ENCODE measurements at places on chromosomes 11 and 22.

GRCh38 chr11:131460931-131461330, 90.5 kb downstream of the NTM start:
- no peak for DNase-seq

DNA sequence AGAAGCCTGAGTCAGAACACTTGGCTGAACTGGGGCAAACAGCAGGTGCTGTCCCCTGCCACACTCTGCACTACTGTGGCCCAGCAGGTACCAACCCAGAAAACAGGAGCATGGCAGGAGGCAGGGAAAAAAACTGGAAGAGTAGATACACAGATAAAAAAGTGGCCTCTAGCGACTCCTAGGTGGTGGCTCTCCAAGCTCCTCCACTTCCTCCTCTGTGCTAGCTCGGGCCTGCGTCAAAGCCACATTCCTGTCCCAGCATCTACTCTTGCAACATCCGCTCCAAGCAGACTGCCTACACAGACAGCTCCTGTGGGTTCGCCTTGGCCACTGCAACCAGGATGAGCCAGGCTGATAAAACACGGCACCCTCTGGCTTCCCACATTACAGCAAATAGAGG, 6.9 kb downstream of the OR8B12 start:
- DNase-seq, result no peak

- no peak for DNase-seq
Measured at GRCh38 chr11:109112261-109112660, 309.7 kb upstream of the C11orf87 start.

DNA sequence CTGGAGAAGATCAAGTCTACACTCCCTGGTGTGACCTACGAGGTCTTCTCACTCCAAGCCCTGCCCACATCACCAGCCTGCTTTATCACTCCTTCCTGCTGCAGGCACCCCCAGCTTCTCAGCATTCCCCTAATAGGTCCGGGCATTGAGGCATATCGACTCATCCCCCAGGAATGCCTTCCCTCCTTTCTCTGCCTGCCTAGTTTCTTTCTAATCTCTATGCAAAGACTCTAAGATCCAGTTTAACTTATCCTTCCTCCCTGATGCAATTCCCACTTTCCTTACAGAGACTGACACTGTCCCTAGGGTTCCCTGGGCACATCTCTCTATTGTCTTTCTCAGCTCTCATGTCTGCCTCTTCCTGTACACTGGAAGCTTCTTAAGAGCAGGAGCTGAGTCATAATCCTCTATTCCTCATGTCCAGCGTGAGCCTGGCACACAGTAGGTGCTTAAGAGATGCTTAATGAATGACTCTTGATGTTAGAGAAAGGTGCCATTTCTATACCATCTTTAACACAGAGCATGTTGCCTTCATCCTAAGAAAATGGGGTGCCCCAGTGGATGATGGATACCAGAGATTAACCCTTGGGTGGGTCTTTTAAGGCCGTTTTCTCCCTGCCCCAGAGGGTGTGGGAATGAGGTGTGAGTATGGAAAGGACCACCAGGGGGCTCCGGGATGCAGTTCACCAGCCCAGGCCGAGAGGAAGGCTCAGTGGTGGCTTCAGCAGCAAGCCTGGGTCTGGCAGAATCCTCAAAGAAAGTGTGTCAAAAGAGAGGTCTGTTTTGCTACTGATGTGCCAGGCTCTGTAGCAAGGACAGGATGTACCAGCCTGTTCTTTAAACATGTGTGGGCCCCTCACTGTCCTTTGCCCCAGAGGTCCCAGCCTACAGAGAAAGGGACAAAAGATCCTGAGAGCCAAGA, 34.7 kb downstream of the PARVA start:
- no peak for DNase-seq

DNA sequence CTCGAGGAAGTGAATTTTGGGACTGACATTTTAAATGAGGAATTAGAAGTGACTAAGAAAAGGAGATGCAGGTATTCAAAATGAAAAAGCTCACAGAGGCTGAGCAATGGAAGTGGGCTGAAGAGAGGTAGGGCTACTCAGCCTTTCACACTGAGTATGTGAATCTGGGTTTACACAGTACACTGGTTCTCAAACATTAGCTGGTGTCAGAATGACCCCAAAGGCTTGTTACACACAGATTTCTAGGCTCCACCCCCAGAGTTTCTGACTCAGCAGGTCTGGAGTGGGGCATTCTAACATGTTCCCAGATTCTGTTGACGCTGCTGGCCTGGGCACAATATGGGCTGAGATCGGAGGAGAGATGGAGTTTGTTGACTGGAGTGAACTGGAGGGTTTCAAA, 32.8 kb downstream of the CADM1 start:
- no peak for DNase-seq

GRCh38 chr22:47236161-47236560, 473.7 kb downstream of the TBC1D22A start:
- no peak for DNase-seq

- DNase-seq, result no peak
Measured at GRCh38 chr11:64518928-64519327, 72.1 kb upstream of the SLC22A12 start.

DNA sequence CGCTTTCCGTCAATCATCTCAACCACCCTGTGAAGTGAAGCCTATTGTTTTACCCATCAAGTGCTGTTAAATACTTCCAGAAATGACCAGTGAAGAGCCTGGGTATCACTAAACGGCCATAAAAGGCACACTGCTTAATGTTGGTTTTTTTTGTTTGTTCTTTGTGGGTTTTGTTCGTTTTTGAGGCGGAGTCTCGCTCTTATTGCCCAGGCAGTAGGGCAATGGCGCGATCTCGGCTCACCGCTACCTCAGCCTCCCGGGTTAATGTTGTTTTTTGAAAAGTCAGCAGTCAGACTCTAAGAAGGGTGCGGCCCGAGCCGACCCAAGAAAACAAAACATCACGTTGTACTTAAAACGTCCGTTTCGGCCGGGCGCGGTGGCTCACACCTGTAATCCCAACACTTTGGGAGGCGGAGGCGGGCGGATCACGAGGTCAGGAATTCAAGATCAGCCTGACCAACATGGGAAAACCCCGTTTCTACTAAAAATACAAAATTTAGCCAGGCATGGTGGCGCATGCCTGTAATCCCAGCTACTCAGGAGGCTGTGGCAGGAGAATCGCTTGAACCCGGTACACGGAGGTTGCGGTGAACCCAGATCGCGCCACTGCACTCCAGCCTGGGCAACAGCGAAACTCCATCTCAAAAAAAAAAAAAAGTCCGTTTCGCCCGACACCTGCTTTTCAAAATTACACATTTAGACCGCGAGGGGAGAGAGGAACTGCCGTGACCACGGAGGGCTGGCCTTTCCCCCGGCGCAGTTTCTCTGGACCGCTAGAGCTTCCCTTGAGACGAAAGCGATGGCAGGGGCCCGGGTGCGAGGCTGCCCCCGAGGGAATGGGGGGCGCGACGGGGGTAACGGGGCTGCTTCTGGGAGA, 714 bp downstream of the CD59 start:
- peak; percentile 22 for DNase-seq

GRCh38 chr22:36552289-36552688, 23.3 kb upstream of the EIF3D start:
- DNase-seq, result no peak

- DNase-seq, result no peak
Measured at GRCh38 chr22:41952713-41953112, 763 bp downstream of the SMIM45 start.

GRCh38 chr22:19707347-19708290, 6.7 kb upstream of the SEPTIN5 start:
- no peak for DNase-seq

DNA sequence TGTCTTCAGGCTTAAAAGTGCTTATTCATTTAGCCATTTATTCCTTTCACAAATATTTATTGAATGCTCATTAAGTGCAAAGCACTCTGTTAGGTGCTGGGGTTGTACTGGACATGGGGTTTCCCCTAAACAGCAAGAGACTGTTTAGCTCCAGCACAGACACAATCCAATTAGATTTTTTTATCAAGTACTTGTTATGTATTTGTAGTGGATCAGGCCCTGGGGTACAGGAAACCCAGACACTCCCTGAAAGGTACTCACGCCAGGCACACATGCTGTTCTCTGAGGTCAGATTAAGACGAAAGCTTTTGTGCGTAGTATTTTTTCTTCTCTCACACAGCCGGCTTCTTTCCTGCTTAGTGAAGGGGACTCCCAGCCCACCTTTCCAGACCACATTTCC, 218.1 kb upstream of the PLET1 start:
- DNase-seq, result no peak

- DNase-seq, result no peak
Measured at GRCh38 chr11:11915625-11916024, 73.9 kb downstream of the USP47 start.

GRCh38 chr22:22858559-22858937, 29.1 kb upstream of the IGLL5 start:
- no peak for DNase-seq

DNA sequence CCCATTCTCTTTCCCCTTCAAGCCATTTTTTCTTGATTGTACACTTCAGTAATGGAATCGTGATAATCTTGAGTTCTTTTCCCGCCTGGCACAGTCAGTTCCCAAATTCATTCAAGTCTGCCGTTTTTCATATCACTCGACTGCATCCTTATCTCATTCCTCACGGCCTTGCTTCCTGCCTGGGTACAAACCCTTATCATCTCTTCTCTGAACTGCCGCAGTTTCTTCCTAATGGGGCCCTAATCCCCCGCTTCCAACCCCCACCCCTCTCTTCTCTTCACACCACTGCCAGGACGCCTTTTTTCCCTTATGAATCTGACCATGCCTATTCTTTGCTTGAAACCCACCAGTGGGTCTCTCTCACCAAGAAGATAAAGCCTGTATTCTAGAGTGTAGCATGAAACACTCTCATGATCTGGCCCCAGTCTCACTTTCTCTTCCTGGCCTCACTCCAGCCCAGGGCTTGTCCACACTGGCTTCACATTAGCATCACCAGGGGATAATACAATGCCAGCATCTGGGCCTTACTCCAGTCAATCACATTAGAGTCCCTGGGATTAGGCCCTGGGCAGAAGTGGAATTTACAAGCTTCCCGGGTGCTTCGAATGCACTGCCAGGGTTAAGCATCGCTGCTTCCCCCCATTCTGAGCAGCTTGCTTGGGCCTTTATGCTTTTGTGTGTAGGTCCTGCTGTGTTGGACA, 102.1 kb downstream of the FBXO7 start:
- no peak for DNase-seq

GRCh38 chr22:44357296-44357965, 44.7 kb upstream of the SHISAL1 start:
- DNase-seq, result no peak

DNA sequence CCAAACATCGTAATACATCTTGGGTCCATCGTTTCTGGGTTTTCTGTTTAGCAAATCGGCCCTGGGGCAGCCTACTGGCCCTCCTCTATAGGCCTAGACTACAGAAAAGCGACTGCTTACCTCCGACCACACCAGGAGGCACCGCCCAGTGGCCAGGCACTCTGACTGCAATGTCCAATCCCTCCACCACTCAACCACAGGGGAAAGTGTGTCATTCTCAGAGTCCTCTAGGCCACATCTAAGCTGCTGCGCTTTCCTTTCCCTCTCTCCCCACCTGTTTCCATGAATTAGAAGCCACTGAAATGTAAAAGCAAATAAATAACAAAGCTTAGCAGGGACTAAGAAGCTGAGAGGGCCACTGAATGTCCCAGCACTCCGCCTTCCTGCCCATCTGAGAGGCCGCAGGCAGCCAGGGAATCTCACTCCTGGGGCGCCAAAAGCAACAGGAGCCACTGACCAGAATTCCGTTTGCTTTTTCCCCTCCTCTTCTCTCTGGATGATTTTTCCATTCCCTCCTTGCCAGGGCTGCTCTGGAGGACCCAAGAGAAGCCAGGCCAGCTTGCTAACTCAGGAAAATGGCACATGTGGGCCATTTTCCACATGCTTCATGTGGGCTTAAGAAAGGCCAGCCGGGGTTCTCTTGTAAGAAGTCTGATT, 50.1 kb upstream of the FLI1 start:
- no peak for DNase-seq

GRCh38 chr11:898143-898511, 12.5 kb downstream of the CHID1 start:
- DNase-seq, result no peak

GRCh38 chr22:37629928-37630327, 9.5 kb upstream of the SH3BP1 start:
- DNase-seq, result no peak

- DNase-seq, result no peak
Measured at GRCh38 chr11:104852811-104853210, 45.4 kb downstream of the CASP12 start.

DNA sequence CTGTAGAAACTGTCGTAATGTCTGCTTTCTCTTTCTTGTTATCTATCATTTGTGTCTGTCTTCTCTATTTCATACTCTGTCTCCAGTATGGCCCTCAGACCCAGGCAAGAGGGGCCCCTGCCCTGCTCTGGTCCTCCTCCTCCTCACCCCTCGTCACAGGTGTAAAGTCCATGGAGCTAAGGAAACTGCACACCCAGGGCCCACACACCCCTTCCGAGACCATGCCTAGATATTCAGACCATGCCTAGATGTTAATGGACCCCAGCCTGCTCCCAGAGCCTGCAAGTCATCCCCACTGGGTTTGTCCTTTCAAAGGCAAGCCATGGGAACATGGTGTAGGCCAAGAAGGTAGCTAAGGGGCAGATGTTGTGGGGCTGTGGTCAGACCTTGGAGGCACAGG, 24.1 kb upstream of the ANO1 start:
- DNase-seq, result no peak

DNA sequence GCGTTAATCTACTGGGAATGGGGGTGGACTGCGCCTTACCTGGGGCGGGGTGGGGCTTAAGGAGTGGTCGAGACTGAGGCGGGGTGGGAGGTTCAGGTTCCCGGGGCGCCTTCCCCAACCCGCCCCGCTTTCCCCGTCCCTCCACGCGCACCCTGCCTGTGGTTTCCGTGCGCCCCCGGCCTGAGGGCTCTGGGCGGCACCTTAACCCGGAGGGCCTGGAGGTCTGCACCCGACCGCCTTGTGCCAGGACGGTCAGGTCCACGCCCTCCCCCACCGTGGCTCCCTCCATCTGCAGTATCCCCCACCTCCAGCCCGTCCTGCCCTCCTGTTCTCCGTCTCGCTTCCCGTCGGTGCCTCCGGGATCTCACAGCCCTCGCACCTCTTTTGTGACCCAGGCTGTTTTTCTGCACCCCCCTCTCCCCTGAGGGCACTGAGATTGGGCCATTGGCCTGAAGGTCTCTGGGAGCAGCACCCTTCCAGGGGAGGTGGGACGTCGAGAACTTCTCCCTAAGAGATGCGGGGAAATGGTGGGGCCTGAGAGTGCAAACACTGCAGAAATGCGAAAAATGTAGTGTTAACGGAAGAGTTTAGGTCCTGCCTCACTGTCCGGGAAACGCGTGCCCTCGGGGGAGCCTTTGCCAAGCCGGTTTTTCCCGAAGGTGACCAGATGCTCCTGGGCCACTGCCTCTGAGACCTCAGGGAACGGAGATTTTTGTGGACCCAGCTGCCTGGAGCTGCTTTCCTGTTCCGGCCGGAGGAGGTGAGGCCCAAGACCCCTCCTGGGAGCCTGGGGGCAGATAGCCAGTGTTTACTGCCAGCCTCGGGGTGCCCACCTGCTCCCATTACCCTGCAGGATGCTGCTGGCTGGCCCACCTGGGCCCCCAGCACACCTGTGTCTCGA, 1.2 kb upstream of the ASCL2 start:
- DNase-seq, result no peak

- DNase-seq, result no peak
Measured at GRCh38 chr11:19511066-19511412, 201.6 kb upstream of the NAV2 start.

GRCh38 chr22:44624689-44625420, 77.1 kb upstream of the PRR5 start:
- DNase-seq, result no peak

GRCh38 chr11:77444261-77444660, 29.6 kb downstream of the PAK1 start:
- no peak for DNase-seq

GRCh38 chr11:12884751-12885318, 124.3 kb upstream of the RASSF10 start:
- DNase-seq, result no peak

Measured in T-cell (primary cell).